ENCODE measurements at places on chromosomes 2 and 18.

GRCh38 chr2:121529439-121530211 is 1.1 kb upstream of the RNU4ATAC start:
- DNase-seq: no peak

- DNase-seq: no peak
Observed at GRCh38 chr18:9989481-9989880, 75.7 kb downstream of the VAPA start.

- no peak for DNase-seq
Observed at GRCh38 chr2:127326289-127326945, 32.5 kb upstream of the ERCC3 start.

DNA sequence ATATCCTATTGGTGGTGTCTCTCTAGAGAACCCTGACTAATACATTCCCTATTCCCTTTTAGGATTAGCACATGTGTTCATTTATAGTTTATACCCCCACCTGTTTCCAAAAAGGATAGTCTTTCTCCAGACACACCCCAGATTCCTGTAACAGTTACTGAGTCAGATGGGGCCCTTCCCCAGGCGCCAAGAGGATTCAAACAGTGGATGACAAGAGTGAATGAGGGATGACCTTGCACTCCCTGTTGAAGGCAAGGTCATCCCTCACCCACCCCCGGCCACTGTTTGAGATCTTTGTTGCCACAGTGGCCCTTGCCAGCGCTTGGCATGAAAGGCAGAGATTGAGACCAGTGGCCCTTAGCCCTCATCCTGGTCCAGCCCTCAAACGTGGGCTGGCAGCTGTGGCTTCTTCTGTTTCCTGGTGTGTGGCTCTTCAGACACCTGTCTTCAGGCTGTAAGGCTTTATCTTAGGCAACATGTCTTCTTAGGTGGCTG is 15.3 kb upstream of the REEP1 start:
- no peak for DNase-seq

GRCh38 chr2:153403940-153404339 is 74.6 kb downstream of the RPRM start:
- peak; percentile 40 for DNase-seq

DNA sequence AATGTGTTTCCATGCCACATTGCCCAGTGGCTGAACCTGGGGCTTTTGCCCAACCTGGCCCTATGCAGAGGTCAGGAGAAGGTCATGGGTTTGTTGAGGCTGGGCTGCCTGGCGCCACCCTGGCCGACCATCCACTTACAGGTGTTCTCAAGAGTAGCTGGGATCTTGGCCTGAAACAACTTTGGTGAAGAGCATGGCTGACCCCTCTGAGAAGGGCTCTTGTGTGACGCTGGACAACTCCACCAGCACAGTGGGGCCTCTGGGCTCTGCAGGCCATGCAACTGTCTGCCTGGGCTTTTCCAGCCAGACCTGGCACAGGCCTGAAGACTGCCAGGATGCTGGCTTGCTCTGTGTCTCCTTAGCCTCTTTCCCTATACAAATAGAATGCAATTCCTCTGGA is 76.4 kb upstream of the ZNG1B start:
- no peak for DNase-seq

GRCh38 chr18:2874765-2875164 is 28.0 kb downstream of the EMILIN2 start:
- DNase-seq: no peak

DNA sequence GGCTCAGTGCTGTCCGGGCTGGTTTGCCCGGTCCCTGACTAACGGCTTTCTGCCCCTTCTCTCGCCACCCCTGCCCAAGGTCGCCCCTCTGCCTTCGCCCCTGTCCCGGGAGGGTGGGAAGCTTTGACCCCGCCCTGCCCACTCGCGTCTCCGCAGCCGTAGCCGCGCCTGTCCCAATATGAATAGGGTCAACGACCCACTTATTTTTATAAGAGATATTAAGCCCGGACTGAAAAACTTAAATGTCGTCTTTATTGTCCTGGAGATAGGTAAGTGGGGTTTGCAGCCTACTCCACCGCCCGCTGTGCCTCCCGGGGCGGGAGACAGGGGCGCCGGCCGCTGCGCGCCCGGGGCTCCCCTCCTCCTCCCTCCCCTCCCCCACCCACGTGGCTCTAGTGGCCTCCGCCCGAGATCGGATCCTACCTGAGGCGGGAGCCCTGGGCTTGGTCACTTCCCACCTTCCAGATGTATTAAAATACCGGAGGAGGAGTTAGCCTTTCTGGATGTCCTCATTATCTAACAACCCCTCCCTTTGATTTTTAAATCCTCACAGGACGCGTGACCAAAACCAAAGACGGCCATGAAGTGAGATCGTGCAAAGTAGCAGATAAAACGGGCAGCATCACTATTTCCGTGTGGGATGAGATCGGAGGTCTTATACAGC is 633 bp downstream of the NABP1 start:
- DNase-seq: no peak

DNA sequence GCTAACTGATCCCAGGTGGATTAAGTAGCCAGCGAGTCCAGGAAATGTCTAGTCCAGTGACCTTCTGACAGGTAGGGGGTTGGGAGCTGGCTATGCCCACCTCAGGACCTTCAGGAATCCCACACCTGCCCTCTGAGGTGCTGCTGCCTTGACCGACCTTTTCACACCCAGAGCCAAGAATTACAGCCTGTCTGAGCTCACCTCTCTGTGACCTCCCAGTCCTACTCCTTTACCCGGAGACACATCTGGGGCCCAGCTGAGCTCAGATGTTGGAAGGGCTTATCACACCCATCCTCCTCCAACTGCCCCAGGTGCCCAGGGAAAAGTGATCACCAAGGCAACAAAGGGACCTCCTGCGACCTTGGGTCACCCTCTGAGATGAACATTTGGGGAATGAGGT is 413.3 kb upstream of the TNP1 start:
- no peak for DNase-seq

GRCh38 chr2:236158969-236159777 is 9.0 kb downstream of the GBX2 start:
- no peak for DNase-seq

DNA sequence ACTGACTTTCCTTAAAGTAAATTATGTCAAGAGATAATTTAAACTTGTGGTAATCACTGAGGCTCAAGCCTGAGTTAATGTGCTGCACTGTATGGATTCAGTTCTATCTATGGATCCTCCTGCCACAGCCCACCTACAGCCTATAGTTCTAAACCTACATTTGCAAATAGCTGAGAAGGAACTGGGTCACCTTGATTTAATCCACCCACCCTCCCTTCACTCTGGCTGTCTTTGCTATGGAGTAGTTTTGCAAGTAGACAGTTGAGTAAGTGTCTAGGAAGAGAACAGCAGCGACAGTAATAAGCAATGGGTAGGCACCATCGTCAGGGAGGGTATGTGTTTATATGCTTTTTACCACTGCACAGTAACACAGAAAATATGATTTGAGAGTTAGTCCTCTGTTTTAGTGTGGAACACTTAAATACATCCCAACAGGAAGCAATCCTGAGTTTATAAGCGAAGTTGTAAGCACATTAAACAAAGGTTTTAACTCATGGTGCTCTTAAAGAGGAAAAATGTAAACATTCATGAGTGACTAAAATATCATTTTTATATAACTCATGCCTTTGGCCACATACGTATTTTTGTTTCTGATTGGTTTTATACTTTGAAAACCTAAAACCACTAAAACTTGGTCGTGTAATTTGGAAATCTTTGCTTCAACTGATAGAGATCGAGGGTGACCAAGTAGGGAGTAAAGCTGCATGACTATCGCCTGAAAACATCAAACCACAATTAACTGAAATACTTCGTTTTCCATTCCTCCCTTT is 36.3 kb upstream of the CHRNA1 start:
- DNase-seq: no peak

DNA sequence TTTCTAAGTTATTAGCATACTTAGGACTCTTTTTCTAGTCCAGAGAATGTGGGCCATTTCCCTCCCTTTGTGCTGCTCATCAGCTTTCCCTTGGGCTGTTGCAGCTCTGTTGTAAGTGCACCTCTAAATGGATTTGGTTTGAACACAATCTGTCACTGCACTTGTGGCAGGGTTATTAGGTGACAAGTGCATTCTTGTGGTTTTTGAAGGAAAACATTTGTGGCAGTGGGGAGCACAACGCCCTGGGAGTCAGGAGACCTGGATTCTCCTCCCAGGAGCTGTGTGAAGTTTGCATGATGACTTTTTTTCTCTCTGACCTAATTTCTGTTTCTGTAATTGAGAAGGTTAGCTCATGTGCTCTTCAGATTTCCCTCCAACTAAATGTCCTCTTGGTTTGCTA is 630.9 kb upstream of the FAM98A start:
- no peak for DNase-seq

DNA sequence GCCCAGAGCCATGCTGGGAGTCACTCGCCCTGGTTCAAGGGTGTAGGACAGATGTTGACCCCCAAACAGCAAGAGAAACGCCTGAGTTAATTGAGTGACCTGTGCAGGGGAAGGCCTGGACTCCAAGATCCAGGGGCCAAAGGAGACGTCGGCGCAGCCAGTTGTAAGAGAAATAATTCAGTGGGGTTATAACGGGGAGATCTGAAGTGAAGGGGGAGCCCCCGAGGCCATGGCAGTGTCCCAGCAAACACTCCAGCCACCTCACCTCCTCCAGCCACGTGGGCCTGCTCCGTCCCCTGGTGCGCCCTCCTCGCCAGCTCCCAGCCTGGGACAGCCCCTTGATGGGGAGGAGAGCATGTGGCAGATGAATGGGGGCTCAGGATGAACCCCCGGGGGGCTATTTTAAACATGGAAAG is 130.7 kb upstream of the GPC1 start:
- DNase-seq: no peak

DNA sequence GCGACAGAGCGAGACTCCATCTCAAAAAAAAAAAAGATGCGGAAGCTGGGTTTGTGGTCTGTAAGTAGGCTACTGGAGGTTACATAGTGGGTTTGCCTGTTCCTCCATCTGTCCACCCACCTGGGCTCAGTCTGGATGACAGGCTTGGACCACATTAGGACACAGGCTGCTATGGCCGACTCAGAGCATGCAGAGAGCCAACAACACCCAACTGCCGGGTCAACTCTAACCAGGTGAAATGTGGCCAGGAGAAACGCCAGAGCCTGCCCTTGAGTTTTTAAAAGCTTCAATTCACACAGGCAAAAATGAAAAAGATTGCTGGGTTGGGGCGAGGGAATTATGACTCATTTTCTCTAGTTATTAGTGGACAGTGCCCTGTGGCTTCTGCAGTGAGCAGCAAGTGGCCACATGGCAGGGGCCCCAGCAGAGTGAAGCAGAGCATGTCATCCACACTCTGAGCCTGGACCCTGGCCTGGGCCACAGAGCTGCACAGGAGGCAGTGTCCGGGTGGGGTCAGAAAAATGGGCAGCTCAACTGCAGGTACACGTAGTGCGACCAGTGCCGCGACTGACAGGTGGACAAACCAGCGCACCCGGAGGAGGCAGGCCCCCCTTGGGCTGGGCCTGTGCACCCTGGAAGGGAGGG is 67.4 kb downstream of the BIN1 start:
- no peak for DNase-seq

DNA sequence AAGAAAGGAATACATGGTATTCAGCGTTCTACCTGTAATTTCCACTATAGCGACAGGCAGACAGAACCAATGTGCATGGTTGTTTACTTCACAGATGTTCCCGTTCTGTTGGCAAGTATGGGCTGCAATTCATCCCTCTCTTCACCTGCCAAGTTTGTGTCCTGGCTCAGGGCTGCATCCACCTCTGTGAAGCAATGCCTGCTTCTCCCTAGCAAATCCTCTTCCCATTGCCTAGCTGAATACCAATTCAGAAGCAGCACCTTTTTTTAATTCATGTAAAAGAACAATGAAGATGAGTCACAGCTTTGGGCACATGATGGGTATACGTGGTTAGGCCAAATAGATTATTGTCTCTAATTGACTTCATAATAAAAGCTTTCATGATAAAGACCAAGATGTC is 54.7 kb upstream of the LRATD1 start:
- DNase-seq: no peak

Data from NCI-H2029 treated with DMSO at 0.1 percent for 48 hours (cell line).